Activated T-cell treated with anti-CD3 and anti-CD28 coated beads, Interleukin-2, amount 50 U/mL, for 4 hours (primary cell): ENCODE measurements at places on chromosomes 12 and 14. TPM values are rescaled to one million over a fixed set of nuclear protein-coding genes. Genes with fewer than 3 reads are reported as not detected.

Gene HSPB8
- total RNA-seq, result not detected

Gene ATXN3
- total RNA-seq, result 20.3 TPM

Gene RASSF9
- not detected for total RNA-seq

Gene AQP2
- not detected for total RNA-seq
